ENCODE measurements at places on chromosomes 13 and 19.

DNA sequence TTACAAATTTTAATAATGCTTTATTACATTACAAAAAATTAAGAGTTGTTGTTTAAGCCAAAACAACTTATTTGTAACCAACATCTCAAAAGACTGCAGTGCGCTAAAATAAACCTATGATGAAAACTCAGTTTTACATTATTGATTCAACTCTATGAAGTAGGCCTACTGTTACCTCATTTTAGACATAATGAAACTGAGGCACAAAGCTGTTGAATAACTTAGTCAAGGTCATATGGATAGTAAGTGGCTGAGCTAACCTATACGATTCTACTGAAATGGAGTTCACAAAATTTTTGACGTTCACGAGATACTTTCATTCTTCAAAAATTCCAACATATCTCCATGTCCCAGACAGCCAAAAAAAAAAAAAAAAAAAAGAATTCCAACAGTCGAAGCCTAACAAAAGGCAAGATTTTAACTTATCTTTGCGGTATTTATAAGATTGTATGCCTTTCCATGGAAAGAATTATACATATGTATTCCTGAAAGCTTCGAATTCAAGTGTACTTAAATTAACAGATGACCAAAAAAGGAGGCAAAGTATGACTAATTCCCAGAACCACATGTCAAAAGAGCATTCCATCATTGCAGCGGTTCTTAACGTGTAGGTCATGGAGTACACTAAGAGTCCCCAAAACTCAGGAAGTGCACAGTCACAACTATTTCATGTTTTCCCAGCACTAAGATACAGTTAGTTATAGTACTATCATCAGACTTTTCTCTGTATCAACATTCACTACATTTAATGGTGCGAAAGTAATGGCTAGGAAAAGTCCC lies 69.4 kb downstream of the PSPC1 start:
- no peak for DNase-seq

DNA sequence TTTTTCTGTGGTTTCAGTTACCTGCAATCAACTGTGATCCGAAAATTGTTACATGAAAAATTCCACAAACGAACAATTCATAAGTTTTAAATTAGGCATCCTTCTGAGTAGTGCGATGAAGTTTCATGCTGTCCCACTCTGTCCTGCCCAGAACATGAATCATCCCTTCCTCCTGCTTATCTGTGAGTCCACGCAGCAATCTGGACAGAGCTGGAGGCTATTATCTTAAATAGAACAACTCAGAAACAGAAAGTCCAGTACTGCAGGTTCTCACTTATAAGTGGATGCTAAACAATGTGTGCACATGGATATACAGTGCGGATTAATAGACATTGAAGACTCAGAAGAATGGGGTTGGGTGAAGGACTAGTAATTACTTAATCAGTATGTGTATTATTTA lies 583.7 kb upstream of the SPRY2 start:
- no peak for DNase-seq

GRCh38 chr13:72444999-72445398 lies 282.4 kb downstream of the MZT1 start:
- DNase-seq: no peak

DNA sequence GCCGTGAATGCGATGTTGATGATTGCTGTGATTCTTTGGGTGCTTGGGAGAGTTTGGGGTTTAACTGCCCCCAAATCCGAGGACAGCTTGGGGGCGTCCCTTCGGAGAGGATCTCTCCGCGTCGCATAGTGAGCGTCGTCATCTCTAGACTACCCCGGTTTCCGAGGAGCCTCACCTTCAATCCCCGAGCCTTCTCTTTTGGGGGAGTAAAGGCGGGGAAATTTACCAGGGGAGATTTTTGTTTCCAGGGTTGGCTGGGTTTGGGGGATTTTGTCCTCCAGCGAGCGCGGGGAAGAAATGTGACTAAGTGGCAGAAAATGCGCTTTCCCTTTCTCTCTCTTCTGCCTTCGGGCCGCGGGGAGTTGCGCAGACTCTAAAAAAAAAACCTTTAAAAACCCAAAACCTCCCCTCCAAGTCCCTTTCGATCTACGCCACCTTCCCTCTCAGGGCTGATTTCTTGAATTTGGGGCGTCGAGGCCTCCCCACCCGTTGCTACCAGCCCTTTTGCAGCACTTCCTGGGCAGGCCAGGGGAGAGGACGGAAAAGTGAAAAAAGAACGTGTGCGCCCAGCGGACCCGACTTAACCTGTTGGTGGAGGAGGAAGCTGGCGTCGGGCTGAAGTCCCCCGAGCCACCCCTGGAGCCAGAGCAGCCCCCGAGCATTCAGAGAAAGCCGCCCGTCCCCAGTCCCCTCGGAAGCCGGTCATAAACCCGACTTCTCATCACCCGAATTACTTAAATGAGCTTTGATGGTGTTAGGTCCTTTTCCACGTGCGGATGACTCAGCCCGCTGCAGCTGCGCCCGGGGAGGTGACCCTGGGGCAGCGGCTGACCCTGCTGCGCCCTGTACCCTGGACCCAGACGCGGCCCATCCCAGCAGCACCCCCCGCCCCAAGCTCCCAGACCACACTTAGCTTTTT lies 17.7 kb downstream of the NFIX start:
- peak; percentile 58 for DNase-seq

DNA sequence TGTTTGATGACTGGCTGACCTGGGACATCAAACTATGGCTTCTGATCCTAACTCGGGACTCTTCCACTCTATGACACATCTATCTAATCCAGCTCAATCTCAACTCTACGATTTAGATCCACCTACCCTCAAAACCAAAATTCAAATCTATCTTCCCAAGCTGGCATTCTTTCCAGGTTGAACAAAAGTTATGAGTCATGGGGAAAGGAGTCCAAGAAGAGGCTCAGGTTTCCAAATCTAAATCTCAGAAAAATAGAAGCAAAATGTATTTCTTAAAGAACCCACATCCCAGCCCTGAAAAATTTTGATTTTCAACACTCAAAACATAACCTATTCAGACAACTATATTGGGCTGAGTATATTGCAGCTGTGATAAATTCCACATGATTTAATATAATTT lies 143.9 kb upstream of the IPO5 start:
- DNase-seq: no peak

DNA sequence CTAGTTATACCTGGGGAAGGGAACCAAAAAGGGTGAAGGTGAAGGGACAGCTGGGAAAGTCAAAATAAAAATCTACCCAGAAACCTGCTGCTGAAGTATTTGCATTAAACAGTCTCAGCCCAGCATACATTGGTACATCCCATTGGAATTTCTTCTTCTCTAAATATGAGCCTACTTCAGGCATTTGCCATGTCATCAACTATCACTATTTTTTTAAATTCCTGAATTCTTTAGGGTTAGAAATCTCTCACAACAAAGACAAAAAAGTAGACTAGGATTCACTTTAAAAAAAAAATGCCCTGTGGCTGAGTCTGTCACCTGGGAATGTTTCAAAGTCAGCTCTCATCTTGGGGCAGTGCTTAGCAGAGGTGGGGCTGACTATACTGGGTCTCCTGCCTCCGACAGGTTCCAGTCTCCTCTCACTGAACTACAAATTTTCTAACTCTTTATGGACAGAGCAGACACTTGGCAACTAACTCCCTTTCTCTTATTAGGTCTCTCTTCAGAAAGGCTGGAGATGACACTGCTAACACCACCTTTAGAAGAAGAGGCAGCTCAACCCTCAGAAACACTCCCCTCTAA lies 141.2 kb downstream of the LHFPL6 start:
- no peak for DNase-seq

DNA sequence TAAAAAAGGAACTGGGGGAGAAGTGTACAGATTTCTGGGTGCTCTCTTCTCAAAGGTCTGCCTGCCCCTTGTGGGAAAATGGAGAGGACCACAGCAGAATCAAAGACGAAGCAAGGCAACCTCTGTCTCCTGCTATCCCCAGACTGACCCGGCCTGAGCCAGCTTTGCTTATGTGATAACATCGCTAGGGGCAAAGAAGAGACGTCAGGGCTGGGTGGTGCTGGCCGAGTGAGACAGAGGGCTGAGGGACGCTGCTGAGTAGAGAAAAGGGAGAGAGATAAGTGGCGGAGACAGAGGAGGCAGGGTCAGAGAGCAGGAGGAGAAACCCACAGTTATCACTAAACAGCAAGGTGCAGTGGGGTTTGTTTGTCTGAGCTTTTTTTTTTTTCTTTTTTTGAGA lies 4.6 kb upstream of the MUC16 start:
- no peak for DNase-seq

- DNase-seq: no peak
These were observed 1.7 kb downstream of the PROSER1 start for GRCh38 chr13:39036212-39036611.

- no peak for DNase-seq
These were observed 23.1 kb upstream of the TNFRSF19 start for GRCh38 chr13:23547000-23547590.

GRCh38 chr13:80010286-80010831 lies 330.6 kb downstream of the SPRY2 start:
- DNase-seq: no peak

DNA sequence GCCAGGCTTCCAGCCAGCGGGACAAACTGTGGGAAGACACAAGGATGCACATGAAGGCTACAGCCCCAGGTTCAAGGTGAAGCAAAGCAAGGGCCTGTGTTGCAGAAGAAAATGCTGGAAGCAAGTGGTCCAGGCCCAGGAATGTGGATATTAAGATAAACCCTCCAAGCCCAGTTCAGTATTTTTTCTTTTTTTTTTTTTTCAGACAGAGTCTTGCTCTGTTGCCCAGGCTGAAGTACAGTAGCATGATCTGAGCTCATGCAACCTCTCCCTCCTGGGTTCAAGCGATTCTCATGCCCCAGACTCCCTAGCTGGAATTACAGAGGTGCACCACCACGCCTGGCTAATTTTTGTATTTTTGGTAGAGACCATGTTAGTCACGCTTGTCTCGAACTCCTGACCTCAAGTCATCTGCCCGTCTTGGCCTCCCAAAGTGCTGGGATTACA lies 4.4 kb downstream of the PRDX2 start:
- DNase-seq: no peak

- DNase-seq: no peak
These were observed 26.8 kb downstream of the ZNF627 start for GRCh38 chr19:11624069-11624463.

GRCh38 chr13:72737033-72737432 lies 9.3 kb downstream of the BORA start:
- no peak for DNase-seq

DNA sequence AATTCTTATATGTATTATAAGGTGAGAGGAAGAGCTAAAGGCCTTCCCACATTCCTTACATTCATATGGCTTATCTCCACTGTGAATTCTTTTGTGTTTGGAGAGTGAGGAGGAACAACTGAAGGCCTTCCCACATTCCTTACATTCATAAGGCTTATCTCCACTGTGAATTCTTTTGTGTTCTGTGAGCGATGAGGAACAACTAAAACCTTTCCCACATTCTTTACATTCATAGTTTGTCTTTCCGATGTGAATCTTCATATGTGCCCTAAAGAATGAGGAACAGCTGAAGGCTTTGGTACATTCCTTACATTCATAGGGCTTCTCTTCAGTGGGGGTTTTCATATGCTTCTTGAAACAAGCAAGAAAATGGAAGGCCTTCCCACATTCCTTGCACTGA lies 13.3 kb downstream of the ZNF699 start:
- no peak for DNase-seq

GRCh38 chr13:95387733-95388207 lies 86.5 kb upstream of the ABCC4 start:
- no peak for DNase-seq

GRCh38 chr13:33994198-33994597 lies 176.2 kb downstream of the RFC3 start:
- no peak for DNase-seq

DNA sequence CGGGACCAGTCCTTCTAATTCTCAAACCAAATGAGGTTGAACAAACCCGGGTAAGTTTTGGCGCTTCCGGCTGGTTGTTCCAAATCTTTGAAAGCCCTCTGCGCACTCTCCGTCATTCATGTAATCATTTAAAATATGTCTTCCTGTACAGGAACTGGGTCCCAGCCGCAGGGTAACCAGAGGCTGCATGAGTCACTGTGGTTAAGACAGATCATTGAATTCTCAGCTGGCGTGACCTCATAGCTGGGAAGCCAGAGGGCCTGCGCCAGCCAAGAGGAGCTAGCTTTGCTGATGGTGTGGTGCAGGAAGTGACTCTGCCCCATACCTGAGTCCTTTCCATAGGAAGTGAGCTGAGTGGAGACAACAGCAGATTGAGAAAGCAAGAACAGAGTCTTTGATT lies 135.2 kb downstream of the TSHZ3 start:
- DNase-seq: peak; percentile 89

DNA sequence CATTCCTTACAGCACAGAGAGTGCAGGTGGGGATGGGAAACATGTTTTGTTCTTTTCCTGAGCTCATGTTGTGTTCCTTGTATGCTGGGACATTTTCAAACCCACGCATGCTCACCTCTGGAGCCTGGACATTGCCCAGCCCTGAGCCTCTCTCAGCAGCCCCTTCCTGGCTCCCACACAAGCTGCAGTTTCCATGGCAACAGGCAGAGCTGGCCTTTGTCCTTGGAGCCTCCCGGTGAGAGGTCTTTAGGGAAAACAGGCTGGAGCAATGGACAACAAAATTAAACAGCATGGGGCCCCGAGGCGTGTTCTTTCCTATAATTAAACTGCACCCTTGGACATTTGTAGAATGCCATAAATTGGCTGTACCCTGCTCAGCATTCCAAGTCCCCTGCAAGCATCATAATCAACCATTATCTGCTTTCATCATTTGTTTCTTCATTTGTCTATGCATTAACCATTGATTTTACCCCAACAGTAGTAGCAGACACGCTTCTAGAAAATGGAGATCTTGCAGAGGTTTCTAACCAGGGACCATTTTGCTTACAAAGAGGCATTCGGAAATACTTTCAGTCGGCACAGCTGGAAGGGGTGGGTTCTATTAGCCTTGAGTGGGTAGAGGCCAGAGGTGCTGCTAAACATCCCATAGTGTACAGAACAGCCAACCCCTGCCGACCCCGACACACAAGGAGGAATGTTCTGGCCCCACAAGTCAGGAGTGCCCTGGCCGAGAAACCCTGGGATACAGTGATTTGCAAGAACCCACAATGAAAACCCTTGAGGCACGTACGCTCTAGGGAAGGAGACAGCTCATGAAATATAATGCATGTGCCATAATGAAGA lies 133.4 kb upstream of the PEG3 start:
- DNase-seq: no peak

GRCh38 chr19:16184665-16185122 lies 516 bp upstream of the FAM32A start:
- no peak for DNase-seq

- DNase-seq: no peak
These were observed 49.2 kb upstream of the PCCA start for GRCh38 chr13:100039740-100040139.

DNA sequence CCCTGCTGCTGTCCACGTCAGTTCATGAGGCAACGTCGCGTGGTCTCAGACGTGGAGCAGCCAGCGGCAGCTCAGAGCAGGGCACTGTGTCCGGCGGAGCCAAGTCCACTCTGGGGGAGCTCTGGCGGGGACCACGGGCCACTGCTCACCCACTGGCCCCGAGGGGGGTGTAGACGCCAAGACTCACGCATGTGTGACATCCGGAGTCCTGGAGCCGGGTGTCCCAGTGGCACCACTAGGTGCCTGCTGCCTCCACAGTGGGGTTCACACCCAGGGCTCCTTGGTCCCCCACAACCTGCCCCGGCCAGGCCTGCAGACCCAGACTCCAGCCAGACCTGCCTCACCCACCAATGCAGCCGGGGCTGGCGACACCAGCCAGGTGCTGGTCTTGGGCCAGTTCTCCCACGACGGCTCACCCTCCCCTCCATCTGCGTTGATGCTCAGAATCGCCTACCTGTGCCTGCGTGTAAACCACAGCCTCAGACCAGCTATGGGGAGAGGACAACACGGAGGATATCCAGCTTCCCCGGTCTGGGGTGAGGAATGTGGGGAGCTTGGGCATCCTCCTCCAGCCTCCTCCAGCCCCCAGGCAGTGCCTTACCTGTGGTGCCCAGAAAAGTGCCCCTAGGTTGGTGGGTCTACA lies 6.6 kb downstream of the FSTL3 start:
- DNase-seq: no peak

Data from activated T-cell treated with anti-CD3 and anti-CD28 coated beads, Interleukin-2, amount 50 U/mL, for 48 hours (primary cell).